Liver (tissue), 10 donors: ENCODE measurements at places on chromosomes 3 and 15. TPM values are rescaled to one million over a fixed set of nuclear protein-coding genes. Genes with fewer than 3 reads are reported as not detected.

Gene CTXND1
- total RNA-seq = 3.1 TPM

Gene HCN4
- total RNA-seq = not detected

Gene HIGD2B
- total RNA-seq = not detected

Gene HIGD1A
- 234 TPM for total RNA-seq

Gene AADACL2
- not detected for total RNA-seq

Gene SEMA3B
- total RNA-seq = 1.5 TPM

Gene PAK6
- total RNA-seq = 0.08 TPM

Gene RAB6B
- 2.8 TPM for total RNA-seq

Gene P2RY1
- 3.1 TPM for total RNA-seq

Gene MCTP2
- 9.9 TPM for total RNA-seq

Gene ILDR1
- 1.7 TPM for total RNA-seq

Gene KLHL40
- not detected for total RNA-seq

Gene CD96
- total RNA-seq = 1.3 TPM

Gene CCDC39
- under 0.01 TPM for total RNA-seq

Gene GOLGA6B
- 0.05 TPM for total RNA-seq

Gene TRIM42
- total RNA-seq = not detected

Gene LIPC
- total RNA-seq = 268 TPM

Gene CYP11A1
- total RNA-seq = 2.3 TPM

Gene CLSTN2
- 2.2 TPM for total RNA-seq

Gene CD276
- total RNA-seq = 19.7 TPM

Gene SYNPR
- total RNA-seq = not detected

Gene HTR3E
- not detected for total RNA-seq

Gene FAN1
- total RNA-seq = 8.2 TPM

Gene GXYLT2
- 0.98 TPM for total RNA-seq

Gene PLA1A
- total RNA-seq = 63.9 TPM

Gene SLC24A5
- total RNA-seq = not detected

Gene RTP1
- total RNA-seq = not detected

Gene GCNT3
- total RNA-seq = 0.37 TPM

Gene IQCF5
- not detected for total RNA-seq

Gene ADCY5
- 3.1 TPM for total RNA-seq

Gene UCN2
- total RNA-seq = not detected

Gene PYGO1
- 0.25 TPM for total RNA-seq

Gene KIF15
- total RNA-seq = 15.9 TPM

Gene PRKCI
- 12.7 TPM for total RNA-seq

Gene DRD3
- not detected for total RNA-seq

Gene TRPM1
- not detected for total RNA-seq

Gene HESX1
- 0.17 TPM for total RNA-seq

Gene CMTM7
- total RNA-seq = 3.6 TPM

Gene PRKCD
- 7.3 TPM for total RNA-seq

Gene GOLGA8M
- 0.75 TPM for total RNA-seq

Gene SLC28A1
- total RNA-seq = 0.09 TPM

Gene TNFAIP8L3
- total RNA-seq = 1.3 TPM

Gene ROPN1
- not detected for total RNA-seq

Gene ANKRD63
- total RNA-seq = not detected

Gene UPK1B
- 0.08 TPM for total RNA-seq

Gene ITIH4
- total RNA-seq = 447 TPM

Gene PIERCE2
- total RNA-seq = not detected

Gene GHSR
- not detected for total RNA-seq

Gene PLA2G4F
- not detected for total RNA-seq

Gene IL17RB
- total RNA-seq = 11.8 TPM

Gene IL5RA
- total RNA-seq = 0.08 TPM

Gene FSIP1
- total RNA-seq = 0.09 TPM

Gene C3orf49
- total RNA-seq = not detected

Gene GRIP2
- 0.05 TPM for total RNA-seq

Gene AGTR1
- total RNA-seq = 44.3 TPM

Gene ACVR2B
- total RNA-seq = 7.4 TPM

Gene SNAP23
- total RNA-seq = 31.3 TPM

Gene PIGBOS1
- total RNA-seq = 7.0 TPM

Gene TERB2
- total RNA-seq = not detected
